ENCODE measurements at places on chromosomes 6 and 20.

- DNase-seq: no peak
Measured at GRCh38 chr20:32727683-32728082, 15.6 kb downstream of the COMMD7 start.

DNA sequence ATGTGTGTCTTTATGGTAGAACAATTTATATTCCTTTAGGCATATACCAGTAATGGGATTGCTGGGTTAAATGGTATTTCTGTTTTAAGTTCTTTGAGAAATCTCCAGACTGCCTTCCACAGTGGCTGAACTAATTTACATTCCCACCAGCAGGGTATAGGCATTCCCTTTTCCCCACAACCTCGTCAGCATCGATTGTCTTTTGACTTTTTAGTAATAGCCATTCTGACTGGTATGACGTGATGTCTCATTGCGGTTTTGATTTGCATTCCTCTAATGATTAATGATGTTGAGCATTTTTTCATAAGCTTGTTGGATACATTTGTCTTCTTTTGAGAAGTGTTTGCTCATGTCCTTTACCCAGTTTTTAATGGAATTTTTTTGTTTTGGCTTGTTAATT is 5.3 kb upstream of the TASP1 start:
- DNase-seq: no peak

- no peak for DNase-seq
Measured at GRCh38 chr20:20373091-20373571, 5.2 kb downstream of the INSM1 start.

GRCh38 chr6:105272786-105273185 is 93.0 kb upstream of the POPDC3 start:
- DNase-seq: no peak

- DNase-seq: no peak
Measured at GRCh38 chr20:17859002-17859615, 109.5 kb downstream of the SNX5 start.

DNA sequence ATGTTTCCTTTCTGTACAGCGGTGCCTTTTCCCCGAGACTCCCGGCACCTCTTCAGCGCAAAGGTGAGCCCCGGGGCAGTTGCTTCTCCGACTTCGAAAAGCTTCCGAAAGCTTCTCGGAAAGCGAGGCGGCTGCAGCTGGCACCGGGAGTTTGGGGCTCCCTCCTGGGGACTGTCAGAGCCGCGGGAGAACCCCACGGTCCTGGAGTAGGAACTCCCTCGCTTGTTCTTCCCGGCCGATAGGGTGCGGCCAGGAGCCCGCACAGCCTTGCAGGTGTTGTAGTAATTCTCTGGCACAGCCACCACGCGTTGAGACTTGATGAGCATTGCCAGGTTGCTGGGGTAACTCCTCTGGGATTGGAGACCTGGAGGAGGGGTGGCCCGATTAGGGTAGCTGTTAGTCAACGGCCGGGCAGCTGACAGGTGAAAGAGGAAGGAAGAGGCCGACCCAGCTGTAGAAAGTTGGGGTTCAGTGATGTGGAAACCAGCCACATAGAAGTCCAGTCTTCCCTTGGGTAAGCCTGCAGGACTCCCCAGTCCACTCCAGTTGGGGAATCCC is 721 bp downstream of the KDM1B start:
- DNase-seq: no peak

GRCh38 chr6:131053546-131054240 is 9.4 kb downstream of the EPB41L2 start:
- DNase-seq: no peak

GRCh38 chr6:90544741-90545140 is 42.1 kb downstream of the MAP3K7 start:
- no peak for DNase-seq

DNA sequence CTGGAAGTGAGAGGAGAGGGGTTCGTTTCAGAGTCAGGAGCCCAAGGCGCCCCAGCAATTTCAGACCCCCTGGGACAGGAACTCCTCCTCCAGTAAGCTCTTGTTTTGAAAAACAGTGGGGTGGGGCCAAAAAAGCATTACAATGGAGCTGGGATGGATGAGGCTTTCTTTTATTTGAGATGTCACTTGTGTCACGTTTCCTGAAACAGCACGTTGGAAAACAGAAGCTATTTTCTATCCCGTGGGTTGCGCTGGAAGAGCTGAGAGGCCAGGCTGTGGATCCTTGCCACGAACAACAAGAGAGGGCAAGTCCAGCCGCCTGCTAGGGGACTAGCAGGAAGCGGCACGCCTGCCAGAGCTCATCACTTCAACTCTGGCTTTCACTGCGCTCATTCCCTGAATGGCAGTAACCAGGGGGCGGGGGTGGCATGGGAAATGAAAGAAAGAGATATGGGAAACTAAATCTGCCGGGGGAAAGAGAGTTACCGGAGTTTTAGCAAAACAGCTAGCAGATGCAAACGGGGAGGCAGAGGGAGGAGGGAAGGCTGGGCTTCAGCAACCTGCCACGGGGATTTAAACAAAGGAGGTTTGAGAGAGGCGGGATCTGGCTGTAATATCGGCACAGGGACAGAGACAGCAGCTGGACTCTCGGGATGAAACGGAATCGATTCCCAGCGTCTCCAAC is 34.6 kb downstream of the GCNT2 start:
- no peak for DNase-seq

DNA sequence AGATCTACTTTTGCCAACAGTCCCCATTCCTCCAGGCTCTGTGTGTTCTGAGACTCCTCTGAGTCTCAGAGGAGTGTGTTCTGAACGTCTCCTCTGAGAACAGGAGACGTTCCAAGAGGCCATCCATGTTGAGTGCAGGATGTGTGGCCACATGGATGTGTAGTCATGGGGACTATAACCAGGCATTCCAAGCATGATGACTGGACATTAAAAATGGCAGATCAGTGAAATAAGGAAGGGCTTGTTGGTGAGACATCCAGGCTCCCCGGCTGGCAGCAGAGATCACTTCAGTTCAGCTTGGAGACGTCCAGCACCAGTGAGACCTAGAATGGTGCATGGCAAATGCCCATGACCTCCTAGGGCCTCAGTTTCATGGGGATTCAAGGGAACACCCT is 34.3 kb upstream of the POU5F1 start:
- no peak for DNase-seq

DNA sequence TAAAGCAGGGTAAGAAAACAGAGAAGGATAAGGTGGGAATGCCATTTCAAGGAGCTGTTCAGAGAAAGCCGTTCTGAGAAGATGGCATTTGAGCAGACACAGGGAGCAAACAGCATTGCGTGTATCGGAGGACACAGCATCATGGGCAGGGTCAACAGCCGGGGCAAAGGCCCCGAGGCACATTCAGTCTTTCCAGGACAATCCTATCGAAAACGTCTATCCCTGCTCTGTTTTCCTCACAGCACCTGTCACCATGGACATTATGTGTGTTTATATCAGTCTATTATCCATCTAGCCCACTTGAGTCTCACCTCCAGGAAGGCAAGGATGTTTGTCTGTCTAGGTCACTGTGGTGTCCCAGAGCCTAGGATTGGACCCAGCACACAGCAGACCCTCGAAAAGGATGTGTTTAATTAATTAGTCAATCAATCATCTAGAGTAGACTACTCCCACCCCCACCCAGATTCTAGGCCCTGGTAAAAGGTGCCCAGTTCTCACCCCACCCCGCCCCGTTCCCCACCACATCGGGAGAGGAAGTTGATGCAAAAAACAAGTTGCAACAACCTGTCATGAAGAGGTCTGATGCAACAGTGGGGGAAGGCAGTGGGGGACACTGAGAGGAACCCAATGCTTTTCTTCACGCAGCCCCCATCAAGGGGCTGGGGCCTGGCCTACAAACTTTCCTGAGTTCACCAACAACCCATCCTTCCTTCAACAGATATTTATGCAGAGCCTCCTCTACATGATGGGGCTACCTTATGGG is 66.6 kb downstream of the PREX1 start:
- DNase-seq: no peak

- no peak for DNase-seq
Measured at GRCh38 chr6:18427296-18427695, 40.1 kb downstream of the RNF144B start.

DNA sequence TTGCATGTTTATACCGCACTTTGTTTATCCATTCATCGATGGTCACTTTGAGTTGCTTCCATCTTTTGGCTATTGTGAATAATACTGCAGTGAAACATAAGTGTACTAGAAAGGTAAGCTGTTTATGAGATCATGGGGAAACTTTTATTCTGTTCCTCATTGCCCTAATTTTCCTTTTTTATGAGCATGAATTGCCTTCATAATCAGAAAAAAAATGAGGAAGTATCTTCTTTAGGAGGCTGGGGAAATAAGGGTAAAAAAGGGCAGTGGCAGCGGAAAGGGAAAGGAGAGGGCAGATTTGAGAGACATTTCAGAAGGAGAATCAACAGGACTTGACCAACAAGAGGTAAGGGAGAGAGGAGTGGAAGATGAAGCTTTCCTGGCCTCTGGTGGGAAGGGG is 14.3 kb upstream of the SERINC3 start:
- no peak for DNase-seq

All from stimulated activated CD8-positive, alpha-beta memory T cell treated with anti-CD3 and anti-CD28 coated beads, Interleukin-7, amount 100 ng/mL, for 24 hours (primary cell).